OCI-LY7 (cell line): ENCODE measurements at places on chromosomes 13 and 19. TPM values are rescaled to one million over a fixed set of nuclear protein-coding genes. Genes with fewer than 3 reads are reported as not detected.

DNA sequence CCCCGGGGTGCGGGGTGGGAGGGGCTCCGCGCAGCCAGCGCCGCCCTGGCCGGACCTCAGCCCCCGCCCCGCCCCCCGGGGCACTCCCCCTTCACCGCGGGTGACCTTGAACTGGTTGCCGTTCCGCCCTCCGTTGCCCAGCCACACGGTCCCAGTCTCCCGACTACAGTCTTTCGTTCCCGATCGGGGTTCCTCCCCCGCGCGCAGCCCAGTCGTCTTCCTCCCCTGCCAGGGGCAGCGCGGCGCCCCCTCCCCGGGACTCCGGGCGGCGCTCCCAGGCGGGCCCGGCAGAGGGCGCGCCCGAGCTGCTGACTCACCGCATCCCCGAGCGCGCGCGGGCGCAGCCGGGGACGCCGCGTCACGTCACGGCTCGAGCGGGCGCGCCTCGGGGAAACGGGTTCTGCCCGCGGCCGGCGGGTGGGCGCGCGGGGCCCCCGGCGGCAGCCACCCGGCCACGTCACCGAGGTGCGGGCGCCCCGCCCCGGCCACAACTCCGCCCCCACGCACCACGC, 459 bp downstream of the MIDN start:
- peak; percentile 82 for DNase-seq

GRCh38 chr13:104318121-104318520, 1251.9 kb upstream of the SLC10A2 start:
- DNase-seq = no peak

GRCh38 chr13:101434486-101434885, 18.0 kb upstream of the ITGBL1 start:
- no peak for DNase-seq

DNA sequence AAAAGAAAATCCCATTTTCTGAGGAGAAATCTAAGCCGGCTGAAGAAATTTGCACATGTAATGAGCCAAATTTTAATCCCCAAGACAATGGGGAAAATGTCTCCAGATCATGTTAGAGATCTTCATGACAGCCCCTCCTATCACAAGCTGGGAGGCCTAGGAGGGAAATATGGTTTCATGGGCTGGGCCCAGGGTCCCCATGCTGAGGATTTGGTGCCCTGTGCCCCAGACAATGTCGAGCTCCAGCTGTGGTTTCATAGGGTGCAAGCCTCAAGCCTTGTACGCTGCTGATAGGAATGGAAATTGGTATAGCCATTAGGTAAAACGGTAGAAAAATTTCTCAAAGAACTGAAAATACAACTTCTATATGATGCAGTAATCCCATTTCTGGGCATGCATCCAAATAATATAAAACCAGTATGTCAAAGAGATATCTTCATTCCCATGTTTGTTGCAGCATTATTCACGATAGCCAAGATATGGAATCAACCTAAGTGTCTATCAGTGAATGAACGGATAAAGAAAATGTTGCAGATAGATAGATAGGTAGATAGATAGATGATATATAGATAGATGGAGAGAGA, 19.3 kb upstream of the FREM2 start:
- DNase-seq = no peak

- DNase-seq = no peak
Observed at GRCh38 chr13:40155201-40155600, 499.7 kb downstream of the COG6 start.

DNA sequence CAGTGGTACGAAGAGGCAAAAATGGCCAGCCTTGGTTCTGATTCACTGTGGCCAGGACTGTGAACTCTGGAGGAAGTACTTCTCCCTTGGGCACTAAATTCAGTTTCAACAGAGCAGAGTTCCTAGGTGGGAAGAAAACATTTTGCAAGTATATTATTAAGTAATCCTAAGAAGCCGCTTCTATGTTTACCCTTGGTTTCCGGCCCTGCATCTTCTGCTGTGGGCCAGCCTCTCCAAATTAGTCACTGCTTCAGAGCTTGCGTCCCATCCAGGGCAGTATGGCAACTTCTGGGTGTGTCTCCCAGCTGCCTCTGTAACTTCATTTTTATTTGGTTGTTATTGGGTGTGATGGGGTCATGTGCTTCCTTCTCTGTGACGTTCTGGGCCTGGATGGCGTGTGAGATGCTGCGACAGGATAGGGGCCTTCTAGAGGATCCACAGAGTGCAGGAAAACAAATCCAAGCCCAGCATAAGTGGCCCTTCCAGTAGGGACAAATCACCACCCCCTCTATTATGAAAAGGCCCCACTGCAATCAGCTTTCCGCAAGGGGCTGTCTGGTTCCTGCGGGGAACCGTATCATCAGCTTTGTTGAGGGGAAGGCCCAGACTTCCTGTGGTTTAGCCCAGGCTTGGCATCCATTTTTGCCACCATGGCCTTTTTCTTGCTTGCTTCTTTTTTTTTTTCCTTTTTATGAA, 55.1 kb upstream of the C1QTNF9 start:
- DNase-seq = no peak

DNA sequence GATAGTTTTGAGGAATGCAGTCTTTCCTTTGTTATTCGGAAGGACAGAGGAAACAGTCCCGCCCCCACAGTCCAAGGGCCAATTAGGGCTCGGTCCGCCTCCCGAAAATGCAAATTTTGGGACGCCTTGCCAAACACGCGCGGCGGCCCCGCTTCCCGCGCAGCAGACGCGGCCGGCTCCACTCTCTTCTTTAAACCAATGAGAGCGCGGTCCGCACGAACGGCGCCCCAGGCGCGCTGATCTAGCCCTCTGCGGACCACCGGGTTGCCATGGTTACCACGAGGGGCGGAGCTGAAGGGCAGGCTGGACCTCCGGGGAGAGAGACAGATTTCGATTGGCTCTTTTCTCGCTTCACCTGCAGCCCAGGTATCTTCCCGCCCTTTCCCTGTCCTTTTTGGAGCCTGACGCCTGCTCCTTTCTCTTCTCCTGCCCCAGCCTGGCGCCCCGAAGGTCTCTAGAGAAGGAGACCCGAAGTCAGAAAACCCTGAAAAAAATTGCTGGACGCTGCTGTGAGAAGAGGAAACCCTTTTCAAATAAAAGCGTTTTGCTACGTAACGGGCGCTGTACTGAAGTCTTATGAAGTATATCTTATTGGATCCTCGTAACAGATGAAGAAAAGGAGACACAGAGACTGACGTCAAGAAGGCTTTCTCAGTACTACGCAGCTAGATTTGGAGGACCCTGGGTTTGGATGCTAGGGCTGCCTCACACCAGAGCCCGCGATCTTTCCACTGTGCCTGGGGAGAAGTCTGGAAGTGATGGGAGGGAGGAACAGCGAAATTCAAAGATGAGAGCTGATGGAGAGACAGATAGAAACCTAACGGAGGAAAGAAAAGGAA, 2.0 kb downstream of the PTH2 start:
- peak; percentile 89 for DNase-seq

DNA sequence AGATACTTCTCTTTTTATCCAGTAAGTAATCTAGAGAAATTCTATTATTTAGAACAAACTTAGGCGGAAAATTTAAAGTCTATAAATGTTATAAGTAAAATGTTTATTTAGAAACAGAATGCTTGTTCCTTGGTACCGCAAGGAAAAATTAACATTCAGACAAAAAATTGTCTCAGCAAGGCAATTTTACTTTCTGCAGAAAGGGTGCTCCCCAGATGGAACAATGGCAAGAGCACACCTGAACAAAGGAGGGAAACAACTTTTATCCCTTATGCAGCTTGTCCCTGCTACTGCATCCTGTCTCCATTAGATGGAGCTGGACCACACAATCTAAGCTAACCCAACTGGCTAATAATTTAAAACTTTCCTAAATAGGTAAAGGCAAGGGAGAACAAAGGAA, 6.5 kb upstream of the ZNF708 start:
- DNase-seq = peak; percentile 17

DNA sequence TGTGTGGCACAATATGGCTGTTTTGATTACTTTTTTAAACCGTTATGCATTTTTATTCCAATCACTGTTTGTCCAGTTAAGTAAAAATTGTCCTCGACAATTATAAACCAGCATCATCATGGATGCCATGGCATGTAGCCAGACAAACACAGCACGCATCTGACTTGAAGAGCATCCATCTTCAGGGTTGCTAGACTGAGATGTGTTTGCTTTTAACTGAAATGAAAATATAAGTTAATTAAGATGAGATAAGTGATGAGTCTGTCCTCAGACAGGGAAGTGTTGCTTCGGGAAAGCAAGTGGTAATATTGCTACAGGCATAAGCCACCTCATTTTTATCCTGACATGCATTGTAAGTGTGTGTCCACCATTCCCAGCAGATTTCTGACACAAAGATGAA, 92.8 kb upstream of the TPP2 start:
- no peak for DNase-seq

GRCh38 chr19:49475995-49476880, 2.2 kb downstream of the FLT3LG start:
- DNase-seq = peak; percentile 60

GRCh38 chr13:79382545-79383275, 23.3 kb downstream of the RBM26 start:
- DNase-seq = no peak

DNA sequence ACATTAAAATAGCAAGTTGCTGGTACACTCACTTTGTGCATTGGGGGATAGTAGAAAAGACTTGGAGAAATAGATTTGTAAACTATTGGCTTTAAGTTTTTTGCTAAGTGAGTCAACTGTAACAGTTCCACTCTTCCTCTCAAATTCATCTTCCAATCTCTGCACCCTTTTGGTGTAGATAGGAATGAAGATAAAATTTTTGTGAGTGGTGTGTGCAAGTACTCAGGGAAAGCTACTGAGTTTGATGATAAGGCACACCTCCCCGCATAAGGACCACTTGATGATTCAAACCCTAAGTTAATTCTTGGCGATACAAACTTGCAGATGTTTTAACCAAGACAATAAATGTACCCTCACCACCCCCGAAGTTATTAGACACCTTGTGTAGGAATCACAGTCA, 168.3 kb upstream of the SLITRK1 start:
- DNase-seq = no peak

DNA sequence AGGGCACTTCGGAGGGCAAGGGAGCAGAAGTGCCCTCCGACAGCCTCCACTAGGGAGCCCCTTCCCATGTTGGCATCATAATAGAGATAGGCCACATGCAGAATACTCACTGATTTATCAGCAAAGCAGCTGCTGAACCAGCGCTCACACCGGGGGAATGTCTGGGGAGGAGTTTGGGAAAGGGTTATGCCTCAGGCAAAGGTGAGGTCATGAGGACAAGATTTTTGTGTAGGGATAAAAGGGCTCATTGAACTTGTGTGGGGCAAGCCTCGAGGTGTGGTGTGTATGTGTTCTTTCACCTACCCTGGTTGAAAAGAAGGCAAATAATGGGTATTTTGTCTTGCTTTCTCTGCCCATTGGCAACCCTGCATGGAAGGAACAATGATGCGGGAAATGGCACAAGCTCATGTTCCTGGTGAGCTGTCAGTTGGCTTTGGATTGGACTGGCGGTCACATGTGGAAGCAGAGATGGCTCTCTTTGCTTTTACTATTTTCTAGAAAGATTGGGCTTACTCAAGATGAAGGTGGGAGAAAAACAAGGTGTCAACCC, 39.1 kb upstream of the SLC7A9 start:
- DNase-seq = no peak

GRCh38 chr13:113820813-113821651, 42.8 kb downstream of the GAS6 start:
- DNase-seq = no peak

DNA sequence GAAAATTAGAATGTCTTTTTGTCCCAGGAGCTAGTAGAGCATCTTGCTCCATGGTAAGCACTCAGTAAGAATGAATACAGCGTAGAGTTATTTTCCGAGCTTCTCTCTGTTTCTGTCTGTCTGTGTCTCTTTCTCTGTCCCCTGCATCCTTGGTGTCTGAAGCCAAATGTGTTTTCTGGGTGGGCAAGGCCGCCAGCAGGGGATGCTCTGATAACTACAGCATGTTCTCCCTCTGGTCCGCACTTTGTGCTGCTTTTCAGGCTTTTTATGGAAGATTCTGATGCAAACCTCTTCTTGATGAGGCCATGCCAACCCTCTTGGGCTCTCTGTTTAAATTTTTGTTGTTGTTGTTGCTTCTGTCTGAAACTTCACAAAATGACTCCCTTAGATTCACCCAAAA, 142.8 kb upstream of the UBL3 start:
- no peak for DNase-seq

DNA sequence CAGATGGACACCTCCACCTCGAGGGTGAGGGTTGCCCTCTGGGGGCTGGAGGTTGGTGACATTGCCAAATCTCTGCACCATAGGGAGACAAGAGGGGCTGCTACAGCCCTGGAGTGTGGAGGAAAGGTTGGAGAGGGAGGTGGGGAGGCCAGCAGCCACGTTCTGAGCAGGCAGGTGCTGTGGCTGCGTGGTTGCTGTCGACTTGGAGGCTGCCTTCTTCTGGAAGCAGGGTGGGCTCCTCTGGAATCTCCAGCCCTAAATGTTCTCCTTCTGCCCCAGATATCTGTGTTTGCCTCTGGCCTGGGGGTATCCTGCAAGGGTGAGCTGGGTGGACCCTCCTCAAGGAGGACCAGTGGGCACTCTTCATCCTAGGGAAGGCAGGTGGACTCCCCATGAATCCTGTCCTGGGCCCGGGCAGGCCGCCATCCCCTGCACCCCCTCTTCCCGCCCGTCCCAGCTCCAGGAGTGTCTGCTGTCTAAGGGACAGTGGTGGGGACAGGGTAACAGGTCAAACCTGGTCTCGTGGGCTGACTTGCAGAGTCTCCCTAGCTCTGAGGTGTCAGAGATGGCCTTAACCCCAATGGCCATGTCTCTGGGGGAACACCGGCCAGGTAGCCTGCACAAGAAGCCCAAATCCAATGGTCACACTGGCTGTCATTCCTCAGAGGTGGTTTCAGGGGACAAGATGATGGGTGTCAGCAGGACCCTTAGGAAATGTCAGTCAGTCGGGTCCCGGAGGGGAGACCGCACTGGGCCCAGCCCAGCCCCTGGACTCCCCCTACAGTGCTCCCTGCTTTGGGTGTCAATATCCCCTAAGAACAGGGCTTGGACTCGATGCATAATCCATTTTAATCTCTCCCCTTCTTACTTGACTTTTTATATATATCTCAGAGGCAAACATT, 32.3 kb upstream of the ZNF536 start:
- no peak for DNase-seq

DNA sequence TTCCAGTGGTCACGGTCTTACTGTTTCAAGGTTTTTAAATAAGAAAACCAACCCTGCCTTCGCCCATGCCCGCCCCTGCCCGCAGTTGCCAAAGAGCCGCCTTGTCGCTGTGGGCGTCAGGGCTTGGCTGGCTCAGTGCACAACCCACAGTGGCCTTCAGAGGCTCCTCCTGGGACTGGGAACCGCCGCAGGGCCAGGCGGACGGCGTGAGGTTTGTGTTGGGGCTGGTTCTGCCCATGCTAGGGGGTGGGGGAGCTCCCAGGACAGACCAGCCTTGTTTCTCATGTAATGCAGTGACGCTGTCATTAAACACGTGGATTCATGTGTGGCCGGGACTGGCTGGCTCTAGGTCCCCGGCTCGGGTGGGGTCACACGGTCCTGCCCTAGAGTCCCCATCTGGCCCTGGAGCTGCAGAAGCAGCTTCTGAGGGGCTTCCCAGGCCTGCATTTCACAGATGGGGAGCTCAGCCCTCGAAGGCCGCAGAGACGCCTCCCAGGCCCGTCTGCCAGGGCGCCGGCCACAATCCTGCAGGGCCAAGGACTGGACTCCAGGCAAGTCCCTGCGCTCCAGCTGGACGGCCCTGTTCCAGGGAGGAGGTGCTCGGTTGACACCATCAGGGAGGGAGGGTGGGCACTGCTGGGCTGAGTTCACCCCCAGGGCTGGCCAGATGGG, 2.4 kb upstream of the TEKTIP1 start:
- DNase-seq = no peak

Gene LILRB4
- 3.0 and 6.2 TPM in 2 replicates for total RNA-seq

Gene FGF22
- 0.48 and 0.53 TPM in 2 replicates for total RNA-seq

Gene ZIC2
- total RNA-seq = not detected in 2 replicates

Gene COX7A1
- total RNA-seq = not detected in 2 replicates

Gene SYDE1
- not detected in 2 replicates for total RNA-seq

Gene MAMSTR
- 1.2 and 1.8 TPM in 2 replicates for total RNA-seq

Gene SCGB2B2
- total RNA-seq = 1.7 and 2.2 TPM in 2 replicates

Gene CDX2
- not detected in 2 replicates for total RNA-seq

Gene CCDC194
- 8.5 and 8.8 TPM in 2 replicates for total RNA-seq
